Caudate nucleus (tissue), 63 donors: ENCODE measurements at places on chromosomes 5 and 9.

DNA sequence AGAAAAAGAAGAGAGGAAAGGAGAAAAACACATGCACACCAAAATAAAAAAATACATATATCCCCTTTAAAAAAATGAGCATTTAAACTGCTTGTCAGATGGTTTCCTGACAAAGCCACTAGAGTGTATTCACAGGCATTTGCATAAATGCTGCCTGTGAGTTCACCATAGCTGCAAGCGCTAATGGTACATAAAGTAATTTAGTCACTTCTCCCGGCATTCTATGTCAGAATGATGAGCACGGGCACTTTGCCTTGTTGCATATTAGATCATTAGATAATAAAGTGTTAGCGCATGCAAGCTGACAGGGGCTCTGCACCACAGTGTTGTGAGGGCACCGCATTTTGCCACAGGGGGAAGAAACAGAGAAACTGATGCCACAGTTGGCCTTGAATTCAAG, 280.6 kb downstream of the EBF1 start:
- DNase-seq, result no peak

- no peak for DNase-seq
These were observed 198.1 kb downstream of the EFNA5 start for GRCh38 chr5:107472620-107473064.

- DNase-seq, result no peak
These were observed 656 bp upstream of the DMRT3 start for GRCh38 chr9:975740-976257.

DNA sequence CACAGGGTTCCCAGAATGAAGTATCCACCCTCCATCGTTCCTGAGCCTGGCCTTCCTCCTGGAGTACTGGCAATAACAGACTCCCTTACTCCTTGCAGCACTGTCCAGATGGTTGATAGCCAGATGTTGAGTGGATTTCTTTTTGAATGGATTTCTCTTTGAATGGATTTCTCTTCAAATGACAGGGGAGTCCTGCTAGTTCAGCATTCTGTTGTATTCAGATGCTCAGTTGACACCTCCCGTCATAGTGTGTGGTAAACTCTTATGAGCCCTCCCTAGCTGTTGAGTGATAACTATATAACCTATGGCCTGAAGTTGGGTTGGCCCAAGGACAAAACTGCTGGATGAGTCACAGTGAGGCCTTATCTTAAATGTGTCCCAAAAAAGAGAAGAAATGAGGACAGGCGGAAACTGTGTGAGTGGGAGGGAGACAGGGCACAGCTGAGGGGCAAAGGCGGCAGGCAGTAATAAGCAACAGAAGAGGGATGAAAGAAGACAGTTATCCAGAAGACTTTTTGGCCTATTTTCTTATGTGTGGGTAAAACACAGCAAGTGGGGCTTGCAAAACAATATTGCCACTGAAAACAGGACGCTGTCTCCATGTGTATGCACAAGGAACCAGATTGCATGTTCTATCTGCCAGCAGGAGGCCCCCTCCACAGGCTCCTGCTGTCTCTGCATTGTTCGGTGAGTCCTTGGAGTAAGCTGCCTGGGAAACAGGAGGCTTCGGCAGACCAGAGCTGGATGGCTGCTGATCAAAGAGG, 209.5 kb upstream of the S1PR3 start:
- DNase-seq, result no peak

DNA sequence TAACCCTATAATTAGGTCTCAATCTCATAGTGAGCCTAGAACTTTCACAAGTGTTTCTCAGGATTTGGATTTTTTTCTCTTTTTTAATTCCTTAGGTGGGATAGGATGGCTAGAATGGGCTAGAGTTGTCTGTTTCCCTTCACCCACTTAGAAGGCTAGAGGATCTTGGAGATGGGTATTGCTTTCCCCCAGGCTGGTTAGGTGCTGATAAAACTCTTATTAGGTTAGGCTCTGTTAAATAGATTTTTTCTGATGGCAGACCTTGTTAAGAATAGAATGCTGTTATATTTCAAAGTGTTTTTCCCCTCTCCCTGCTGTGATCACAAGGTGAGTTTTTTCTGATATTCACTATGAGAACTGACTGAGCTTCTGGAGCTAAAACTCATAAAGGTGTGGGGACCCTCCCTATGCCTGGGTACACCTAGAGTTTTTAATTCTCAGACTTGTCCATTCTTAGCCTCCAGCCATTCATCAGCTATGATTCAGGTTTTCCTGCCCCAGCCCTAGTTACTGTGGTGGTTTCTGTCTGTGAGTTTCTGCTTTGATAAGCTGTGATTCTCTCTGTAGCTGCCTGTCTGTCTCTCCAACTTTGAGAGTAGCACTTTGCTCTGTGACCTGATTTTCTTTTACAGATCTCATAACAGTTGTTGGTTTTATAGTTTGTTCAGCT, 132.4 kb downstream of the HACD4 start:
- no peak for DNase-seq

GRCh38 chr9:3875361-3876132, 349.7 kb upstream of the RFX3 start:
- DNase-seq, result no peak

- no peak for DNase-seq
These were observed 25.8 kb downstream of the KLHL3 start for GRCh38 chr5:137710086-137710485.

- no peak for DNase-seq
These were observed 15.1 kb downstream of the AK3 start for GRCh38 chr9:4725706-4726442.

DNA sequence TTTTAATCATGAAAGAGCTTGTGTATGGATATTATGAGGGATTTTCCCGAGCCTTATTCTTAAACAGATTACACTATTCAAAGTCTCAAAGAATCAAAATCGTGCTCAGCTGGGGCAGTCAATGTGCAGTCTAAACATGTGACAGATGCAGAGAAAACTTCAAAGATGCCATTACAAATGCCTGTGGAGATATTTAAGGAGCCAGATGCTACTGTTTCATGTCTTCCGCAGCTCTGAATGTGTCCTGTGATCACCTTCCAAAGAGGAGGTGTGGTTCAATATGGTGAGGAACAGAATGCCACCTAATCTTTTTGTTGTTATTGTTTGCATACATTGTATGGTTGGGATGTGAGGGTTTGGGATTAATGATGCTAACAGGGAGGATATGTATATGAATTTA, 593.3 kb upstream of the ARRDC3 start:
- DNase-seq, result no peak

DNA sequence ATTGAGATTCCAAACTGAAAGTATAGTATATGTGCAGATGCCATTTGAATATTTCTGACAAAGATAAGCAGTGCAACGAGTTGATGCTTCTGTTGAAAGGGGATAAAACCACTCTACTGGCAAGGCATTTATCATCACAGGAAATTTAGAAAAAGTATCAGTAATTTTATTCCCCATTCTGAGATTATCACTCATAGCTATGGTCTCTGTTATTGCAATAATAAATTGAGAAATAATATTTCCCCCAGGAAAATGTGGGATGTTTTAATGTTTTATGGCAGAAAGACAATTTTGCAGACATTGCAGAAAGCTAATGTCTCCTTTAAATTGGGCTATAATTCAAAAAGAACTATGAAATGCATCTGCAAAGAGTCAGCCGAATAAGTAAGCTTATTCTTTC, 1612.7 kb upstream of the ACO1 start:
- no peak for DNase-seq

DNA sequence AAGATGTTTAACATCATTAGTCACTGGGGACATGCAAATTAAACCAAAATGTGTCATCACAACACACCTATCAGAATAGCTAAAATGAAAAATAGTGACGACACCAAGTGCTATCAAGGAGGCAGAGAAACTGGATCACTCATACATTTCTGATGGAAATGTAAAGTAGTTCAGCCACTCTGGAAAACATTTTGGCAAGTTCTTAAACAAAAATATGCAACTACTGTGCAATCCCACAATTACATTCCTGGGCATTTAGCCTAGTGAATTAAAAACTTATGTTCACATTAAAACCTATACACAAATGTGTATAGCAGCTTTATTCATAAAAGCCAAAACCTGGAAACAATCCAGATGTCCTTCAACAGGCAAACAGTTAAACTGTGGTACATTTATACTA, 53.1 kb downstream of the SVEP1 start:
- DNase-seq, result no peak

DNA sequence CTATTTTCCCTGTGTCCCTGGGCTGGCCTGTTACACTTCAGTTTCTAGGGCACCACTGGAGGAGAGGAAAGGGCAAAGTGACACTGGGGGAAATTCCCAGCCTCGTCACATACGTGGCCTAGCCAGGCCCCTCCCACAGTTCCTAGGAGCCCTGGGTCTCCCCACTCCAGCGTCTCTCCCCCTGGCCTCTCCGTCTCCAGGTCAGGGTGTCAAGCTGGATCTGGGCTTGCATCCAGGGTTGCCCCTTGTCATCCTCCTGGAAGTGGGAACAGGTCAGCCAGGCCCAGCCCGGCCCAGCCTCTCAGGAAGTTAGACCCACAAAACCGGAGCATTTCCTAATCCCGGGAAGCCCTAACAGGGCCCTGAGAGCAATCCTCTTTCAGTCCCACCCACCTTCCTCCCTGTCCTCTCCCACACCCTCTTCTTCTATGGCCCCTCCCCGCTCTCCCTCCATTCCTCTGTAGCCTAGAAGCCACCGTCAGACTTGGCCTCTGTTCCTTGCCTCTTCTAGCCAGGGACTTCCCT, 4.7 kb upstream of the TNIP1 start:
- DNase-seq, result no peak

GRCh38 chr9:133707065-133707762, 30.9 kb downstream of the SARDH start:
- no peak for DNase-seq

GRCh38 chr9:129802833-129803675, at the start of gene TOR1B:
TSS of gene TOR1B (plus strand) at chr9:129803184. CDS start at chr9:129803213, 29 bp downstream.
- DNase-seq, result peak; percentile 81

- no peak for DNase-seq
These were observed 152.5 kb downstream of the TMEM38B start for GRCh38 chr9:105846825-105847224.

DNA sequence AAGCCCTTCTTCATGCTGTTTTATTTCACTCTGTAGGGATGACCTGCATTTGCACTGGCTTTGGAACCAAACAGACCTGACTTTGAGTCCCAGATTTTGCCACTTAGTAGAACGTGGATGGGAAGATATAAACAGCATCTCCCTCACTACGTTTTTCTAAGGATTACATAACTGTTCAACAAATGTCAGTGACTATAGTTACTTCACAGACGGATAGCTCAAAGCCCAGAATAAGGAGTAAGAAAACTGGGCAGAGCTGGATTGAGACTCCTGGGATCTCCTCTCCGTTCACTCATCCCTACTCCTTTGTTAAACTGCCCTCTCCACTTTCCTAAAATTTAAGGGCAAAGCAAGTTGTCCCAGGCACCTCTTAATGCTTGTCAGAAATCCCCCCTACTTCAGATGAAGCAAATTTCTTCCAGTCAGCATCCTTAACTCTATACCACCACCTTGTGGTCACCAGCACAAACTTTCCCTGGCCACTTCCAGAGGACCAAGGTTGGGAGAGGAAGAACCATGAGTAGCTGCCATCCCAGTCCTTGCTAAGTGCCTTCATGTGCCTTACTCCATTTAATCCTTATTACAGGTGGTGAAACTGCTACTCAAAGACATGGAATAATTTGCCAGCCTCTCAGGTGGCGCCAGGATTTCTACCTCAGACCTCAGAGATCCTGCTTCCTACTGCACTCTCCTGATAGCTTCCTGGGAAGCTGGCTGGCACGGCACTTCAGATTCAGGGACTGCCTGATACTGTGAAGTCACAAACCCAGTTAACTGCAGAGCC, 38.4 kb downstream of the EGR1 start:
- peak; percentile 31 for DNase-seq

DNA sequence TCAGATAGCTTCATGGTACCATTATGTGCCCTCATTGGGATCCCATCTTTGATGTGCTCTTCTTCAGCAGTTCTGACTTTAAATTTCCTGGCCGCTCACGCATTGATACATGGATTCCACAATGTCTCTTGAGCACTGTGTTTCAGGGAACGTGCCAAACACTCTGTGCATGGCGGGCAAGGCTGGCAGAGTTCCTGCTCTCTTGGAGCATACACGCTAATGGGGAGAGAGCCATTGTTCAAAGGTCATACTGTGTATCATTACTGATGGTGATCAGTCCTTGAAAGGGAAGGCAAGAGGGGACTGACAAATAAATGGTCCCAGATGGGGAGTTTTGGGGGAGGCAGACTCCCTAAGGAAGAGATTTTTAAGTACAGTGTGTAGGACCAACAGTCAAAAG, 52.3 kb downstream of the AMBP start:
- no peak for DNase-seq

GRCh38 chr9:92035687-92036410, 79.4 kb downstream of the SPTLC1 start:
- DNase-seq, result no peak

DNA sequence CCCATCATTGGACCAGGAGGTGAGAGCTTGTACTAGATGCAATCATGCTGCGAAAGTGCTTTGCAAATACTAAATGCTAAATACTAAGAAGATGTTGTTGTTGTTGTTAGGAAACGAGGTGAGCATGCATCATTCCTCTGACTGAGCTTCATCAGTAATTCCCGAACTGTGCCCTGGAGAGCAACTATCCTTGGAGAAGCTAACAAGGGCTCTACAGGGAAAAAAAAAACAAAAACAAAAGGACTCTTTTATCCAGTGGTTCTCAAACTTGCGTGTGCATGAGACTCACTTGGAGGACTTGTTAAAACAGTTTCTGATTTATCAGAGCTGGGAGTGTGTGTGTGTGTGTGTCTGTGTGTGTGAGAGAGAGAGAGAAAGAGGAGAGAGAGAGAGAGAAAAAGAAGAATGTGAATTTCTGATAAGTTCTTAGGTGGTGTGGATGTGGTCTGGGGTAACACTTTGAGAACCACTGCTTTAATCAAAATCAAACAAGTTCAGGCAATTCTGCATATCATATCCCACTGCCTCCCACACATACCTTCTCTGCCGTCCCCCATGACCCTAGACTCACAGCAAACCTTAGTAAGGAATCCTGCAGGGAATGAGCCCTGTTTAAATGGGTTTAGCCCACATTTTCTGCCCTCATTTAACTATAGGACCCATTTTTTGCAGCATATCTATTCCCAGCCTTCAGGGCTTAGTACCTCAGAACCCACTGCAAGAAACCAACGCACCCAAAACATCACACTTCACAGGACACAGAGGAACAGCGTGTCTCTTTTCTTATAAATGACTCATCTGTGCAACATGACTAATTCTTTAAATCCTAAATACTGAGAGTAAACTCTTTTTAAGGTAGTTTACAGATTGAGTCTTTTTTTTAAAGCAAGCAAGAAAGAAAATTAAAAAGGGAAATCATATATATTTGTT, 48.9 kb downstream of the PDE6A start:
- DNase-seq, result no peak

DNA sequence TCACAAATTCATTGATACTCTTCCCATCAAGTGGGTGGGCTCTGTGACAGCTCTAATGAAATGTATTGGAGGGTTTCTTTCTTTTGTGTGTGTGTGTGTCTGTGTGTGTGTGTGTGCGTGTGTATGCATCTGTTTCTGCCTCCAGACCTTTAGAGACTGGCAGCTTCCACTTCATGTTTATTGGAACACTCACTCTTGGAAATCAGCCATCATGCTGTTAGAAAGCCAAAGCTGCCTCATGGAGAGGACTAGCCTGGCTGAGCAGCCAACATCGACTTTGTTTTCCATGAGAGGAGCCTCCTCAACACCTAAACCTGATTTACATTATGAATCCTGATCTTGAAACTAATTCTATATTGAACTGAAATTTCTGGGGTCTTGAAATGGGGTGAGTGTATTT, 128.5 kb upstream of the FAM174A start:
- no peak for DNase-seq
